ENCODE measurements at places on chromosomes 4 and X.

DNA sequence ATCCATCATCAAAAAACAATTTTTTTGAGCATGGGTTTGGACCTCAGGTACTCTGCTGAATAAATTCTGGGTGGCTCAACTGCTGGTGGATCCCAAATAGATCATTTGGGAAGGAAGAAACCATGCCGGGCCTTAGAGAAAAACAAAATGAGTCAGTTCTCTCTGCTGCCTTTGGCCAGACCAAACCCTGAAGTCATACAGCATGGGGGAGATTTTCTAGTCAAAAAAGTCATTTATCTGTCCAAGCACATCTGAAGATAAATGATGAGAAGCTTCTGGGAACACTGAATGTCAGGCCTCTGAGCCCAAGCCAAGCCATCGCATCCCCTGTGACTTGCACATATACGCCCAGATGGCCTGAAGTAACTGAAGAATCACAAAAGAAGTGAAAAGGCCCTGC is 261.4 kb downstream of the DHX15 start:
- no peak for DNase-seq

DNA sequence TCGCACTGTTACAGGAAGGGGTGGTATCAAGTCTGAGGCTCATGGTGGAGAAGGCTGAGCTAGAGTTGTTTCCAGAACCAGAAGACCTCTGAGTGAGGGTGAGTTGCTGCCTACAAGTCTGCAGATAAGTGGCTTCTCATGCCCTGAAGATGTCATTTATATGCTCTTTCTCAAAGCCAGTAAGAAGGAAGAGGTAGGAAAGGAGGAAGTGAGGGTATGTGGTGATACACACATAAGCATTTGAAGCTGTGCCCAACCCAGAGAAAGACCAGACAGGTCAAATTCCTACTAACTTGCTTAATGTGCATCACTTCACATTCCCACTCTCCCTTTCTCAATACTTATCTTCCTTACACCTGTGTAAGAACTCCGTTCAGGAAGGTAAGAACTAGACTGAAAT is at the start of gene PPBP:
TSS of gene PPBP (minus strand) at position 130 of the 400 bp plus-strand sequence. CDS start at position 43, 87 bp downstream.
- no peak for DNase-seq

GRCh38 chr4:129532573-129532972 is 436.6 kb downstream of the C4orf33 start:
- DNase-seq = no peak

GRCh38 chr4:71540749-71541269 is 202.0 kb downstream of the SLC4A4 start:
- DNase-seq = no peak

DNA sequence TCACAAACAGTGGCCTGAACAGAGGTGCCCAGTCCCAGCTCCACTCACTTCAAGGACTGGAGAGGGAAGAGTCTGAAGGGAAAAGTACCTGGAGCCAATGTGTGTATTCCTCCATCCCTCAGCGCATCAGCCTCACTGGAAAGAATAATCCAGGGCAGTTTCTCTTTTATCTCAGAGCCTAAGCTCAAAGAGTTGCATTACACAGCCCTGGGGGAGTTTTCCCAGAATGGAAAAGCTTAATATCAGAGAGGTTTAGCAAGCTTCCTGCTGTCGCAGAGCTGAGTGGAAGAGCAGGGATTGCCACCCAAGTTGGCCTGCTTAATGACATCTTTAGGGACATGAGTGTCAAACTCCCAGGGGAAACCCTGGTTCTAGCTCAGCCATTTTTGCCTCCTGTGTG is 80.4 kb upstream of the MSX1 start:
- no peak for DNase-seq

DNA sequence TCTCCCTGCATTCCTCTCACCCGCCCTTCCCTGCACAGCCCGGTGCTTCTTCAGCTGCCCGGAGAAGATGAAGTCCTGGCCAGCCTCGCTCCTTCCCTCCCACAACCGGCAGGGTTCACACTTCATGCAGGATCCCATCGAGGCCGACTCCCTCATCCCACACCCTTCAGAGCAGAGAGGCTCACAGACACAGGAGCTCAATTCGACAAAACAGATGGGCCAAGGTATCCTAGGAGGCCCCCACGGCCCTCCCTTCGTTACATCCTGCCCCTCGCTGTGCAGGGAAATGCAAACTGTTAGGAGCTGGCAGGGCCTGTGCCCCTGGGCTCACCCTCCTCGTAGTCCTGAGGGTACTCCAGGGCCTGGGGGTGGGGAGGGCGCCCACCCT is 238.1 kb downstream of the DHRSX start:
- no peak for DNase-seq

DNA sequence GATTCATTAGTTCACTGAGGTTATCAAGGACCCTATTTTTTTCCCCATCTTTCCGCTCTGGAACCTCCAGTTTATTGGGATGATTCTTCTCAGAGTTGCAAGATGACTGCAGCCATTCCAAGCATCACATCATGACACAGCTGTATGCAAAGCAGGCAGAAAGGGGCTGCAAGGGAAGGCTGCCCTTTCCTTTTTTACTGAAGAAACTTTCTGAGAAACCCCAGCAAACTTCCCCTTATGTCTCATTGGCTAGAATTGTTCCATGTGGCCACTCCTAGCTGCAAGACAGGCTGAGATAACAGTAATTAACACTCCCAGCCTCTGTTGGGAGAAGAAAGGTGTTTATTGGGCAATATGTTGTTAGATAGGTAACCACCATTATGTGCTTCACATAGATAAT is 102.6 kb downstream of the SATL1 start:
- DNase-seq = no peak

DNA sequence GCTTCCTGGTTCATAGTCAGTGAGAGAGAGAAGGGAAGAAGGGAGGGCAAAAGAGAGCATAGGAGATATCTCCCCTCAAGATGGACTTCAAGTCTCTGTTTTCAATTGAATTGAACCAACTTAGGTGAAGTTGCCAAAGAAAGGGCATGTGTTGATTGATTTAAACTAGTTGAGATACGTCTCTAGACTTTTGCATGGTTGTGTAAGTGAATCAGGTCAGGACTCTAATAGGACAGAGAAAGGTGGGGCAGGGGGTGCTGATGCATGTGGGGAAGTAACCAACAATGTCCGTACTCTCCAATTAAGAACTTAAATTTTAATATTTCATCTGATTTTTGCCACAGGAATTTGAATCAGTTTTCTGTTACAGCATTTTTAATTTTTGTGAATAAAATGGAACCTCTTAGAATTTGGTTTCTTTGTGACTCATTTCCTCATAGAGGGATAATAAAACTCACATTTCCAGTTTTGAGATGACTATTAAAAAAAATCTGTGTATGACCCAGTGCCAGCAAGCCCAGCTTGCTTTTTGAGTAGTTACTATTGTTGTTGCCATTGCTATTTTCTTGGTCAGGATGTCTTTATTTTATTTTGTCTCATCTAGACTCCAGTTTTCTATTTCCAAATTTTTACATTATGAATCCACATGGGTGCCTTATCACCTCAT is 37.3 kb downstream of the SLIT2 start:
- no peak for DNase-seq

DNA sequence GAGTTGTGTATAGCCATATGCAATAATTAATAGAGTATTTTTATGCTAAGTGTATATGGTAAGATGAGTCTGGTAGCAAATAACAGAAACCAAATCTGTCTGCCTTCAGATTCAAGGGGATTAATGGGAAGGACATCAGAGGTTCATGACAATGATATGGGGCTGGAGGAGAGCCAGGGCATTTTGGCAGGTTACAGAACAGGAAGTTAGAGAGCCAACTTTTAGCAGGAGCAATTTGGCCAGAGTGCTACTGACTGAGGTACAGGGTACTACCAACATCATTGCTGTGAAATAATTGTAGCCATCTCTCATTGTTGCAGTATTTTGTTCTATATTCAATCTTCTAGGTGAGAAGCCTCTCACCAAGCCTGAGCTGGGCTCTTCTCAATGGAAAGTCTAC is 210.9 kb upstream of the FAM47A start:
- no peak for DNase-seq

DNA sequence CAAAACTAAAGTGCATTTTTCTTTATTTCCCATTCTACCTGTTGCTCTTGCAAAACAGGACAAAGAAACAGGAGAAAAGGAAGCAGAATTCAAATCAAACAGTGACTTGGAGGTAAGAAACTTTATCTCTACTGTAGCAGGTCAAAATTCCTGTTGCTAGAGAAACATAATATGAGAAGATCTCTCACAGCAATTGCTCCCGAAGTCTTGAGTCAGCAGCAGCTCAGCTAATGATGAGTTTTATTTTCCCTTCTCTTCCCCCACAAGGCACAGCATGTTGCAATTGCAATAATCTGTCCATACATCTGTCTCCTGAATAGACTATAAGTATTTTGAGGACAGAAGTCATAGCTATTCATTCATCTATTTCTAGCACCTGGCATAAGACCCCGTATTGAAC is 112.7 kb downstream of the CLNK start:
- DNase-seq = no peak

DNA sequence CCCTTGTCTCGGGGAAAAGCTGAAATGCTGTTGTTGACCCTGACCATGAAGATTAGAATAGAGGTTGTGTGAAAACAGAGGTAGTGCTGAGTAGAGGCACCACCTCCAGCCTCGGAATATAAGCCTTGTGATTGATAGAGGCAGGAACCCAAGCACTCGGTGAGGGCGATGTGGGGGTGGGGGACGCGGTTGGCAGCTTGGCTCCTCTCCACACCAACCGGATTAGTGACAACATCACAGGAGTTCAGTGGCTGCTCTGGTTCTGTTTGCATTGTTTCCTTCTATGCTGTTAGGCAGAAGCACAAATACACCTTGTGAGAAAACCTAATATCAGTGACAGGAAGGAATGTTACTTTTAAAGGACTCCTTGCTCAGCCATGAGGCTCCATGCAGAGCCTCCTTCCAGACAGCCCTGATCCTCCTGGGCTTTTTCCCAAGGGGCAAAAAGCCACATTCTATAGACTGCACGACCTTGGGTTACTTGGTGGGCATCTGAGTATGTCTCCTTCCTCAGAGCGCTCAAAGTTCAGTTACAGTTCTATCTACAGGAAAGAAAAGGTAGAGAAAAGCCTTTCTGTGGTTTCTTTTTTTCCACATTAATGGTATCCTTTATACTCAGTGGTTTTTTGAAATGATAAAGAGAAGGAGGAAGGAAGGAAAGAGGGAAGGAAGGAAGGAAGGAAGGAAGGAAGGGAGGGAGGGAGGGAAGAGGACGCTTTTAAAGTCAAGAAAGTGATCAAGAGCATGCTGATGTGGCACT is 150.4 kb upstream of the NOCT start:
- no peak for DNase-seq

GRCh38 chrX:36867143-36867542 is 141.0 kb upstream of the FAM47C start:
- DNase-seq = peak; percentile 10

DNA sequence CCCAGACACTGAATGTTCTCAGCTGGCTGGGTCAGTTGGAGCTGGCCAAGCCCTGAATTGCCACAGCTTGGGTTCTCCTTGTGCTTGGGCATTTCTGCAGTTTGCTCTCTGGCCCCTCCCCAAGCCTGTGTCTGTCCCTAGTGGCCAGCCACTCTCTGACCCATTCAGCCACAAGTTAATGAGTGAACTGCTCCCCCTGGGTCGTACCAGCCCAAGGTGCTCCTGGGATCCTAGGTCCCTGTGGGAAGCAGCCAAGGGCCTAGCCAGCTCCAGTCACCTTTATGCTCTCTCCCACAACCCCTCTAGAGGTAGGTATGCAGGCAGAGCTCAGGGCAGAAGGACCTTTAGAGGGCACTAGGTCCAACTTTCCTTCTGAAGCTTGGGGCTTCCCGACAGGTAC is 51.5 kb downstream of the STARD8 start:
- no peak for DNase-seq

GRCh38 chr4:84529169-84529751 is 30.2 kb upstream of the NKX6-1 start:
- peak; percentile 6 for DNase-seq

GRCh38 chr4:133287396-133287795 is 138.3 kb downstream of the PCDH10 start:
- no peak for DNase-seq

DNA sequence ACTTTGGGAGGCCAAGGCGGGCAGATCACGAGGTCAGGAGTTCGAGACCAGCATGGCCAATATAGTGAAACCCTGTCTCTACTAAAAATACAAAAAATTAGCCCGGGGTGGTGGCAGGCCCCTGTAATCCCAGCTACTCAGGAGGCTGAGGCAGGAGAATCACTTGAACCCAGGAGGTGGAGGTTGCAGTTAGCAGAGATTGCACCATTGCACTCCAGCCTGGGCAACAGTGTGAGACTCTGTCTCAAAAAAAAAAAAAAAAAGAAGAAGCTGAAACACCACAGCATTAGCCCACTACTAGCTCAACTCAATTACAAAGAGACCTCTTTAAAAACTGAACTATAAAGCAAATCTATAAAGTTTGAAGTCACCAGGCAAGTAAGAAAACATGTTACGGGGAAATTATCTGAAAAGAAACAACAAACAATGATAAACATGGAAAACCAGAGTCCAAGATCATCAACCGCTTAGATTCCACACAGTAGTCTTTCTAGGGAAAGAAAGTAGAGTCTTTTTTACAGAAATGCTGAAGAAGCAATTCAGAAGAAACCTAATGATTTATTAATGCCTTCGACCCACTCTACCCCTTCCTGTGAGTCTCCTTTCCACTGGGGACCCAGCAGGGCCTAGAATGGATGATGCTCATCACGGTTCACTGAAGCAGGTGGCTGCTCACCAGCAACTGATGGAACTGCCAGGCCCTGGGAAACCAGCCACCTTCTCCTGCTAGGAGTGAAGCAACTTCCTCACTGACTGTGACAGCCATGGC is 6.6 kb downstream of the SAT1 start:
- no peak for DNase-seq

DNA sequence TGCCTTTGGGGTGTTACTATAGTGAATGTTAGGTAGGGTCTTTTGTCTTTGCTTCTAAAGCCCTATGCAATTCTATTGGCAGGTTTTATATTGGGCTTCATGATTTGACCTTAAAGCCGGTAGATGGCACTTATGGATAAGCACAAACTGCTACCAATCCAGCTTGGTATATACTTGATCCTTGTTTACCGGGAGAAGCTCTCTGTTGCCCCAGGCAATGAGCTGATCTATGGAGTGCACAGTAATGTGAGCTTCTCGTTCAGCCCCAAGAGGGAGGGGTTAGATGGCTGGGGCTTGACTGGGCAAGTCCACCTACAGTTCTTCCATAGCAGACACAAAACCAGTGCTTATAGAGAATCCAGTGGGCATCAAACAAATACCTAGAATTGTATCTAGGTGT is 287.2 kb upstream of the CT83 start:
- DNase-seq = peak; percentile 72

DNA sequence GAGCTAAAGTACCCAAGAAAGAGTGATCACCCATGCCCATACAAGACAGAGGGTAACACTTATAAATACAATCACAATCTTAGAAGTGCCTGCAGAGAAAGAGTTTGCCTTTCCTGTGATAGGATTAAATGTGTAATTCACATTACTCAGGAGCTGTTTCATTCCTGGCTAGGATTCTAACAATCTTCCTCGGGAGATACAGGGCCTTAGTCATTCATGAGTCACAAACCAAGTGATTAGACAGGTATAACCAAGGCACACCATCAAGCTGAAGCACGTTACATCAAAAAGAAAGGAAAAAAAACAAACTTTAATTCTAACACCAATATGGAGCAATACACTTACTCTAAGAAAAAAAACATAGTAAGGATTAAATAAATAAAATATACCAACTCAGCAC is 14.9 kb downstream of the ABCG2 start:
- no peak for DNase-seq

GRCh38 chrX:5220421-5220820 is 1008.2 kb downstream of the NLGN4X start:
- no peak for DNase-seq
